ENCODE measurements at places on chromosomes 4 and X. TPM values are rescaled to one million over a fixed set of nuclear protein-coding genes. Genes with fewer than 3 reads are reported as not detected.

GRCh38 chrX:100413229-100413628 lies 3.2 kb upstream of the PCDH19 start:
- no peaks in the 10 kb centered on the region for H3K4me1 ChIP-seq
- H3K4me3 ChIP-seq: no peak overlapping the region
- no peak for DNase-seq
- H3K27me3 ChIP-seq: no peaks in the 10 kb centered on the region
- H3K36me3 ChIP-seq: no peaks in the 10 kb centered on the region

DNA sequence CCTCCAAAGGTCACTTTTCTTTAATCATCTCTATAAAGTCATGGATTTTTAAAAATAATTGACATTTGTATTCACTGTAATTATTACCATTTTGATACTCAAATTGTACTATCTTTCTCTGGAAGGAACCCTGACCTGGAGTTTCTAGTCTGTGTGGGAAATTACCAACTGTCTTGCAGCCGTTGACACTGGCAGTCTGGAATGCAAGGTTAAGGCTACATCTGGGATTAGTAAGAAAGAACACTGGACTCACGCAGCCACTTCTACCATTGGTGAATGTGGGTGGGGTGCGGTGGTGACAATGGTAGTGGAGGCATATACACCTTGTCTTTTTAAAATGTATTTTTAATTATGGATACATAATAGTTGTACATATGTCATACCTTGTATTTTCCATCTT lies 40.9 kb downstream of the EGF start:
- H3K27ac ChIP-seq: no peak overlapping the region
- DNase-seq: no peak
- no peaks in the 10 kb centered on the region for H3K36me3 ChIP-seq
- H3K27me3 ChIP-seq: no peaks in the 10 kb centered on the region
- no peak overlapping the region for H3K4me3 ChIP-seq
- no peaks in the 10 kb centered on the region for H3K4me1 ChIP-seq

TCEAL2 gene
- polyA plus RNA-seq: 0.33 TPM

- no peak for DNase-seq
- H3K4me1 ChIP-seq: no peaks in the 10 kb centered on the region
- no peaks in the 10 kb centered on the region for H3K27me3 ChIP-seq
- no peak overlapping the region for H3K4me3 ChIP-seq
- H3K27ac ChIP-seq: no peak overlapping the region
These were observed 1722.1 kb upstream of the PCDH10 start for GRCh38 chr4:131427000-131427399.

- no peaks in the 10 kb centered on the region for H3K36me3 ChIP-seq
- no peak overlapping the region for H3K4me3 ChIP-seq
- no peak for DNase-seq
- H3K27me3 ChIP-seq: no peaks in the 10 kb centered on the region
These were observed 370.9 kb downstream of the PRR32 start for GRCh38 chrX:127190381-127190780.

- no peaks in the 10 kb centered on the region for H3K27me3 ChIP-seq
- no peak overlapping the region for H3K4me3 ChIP-seq
- H3K36me3 ChIP-seq: no peaks in the 10 kb centered on the region
- H3K27ac ChIP-seq: no peak overlapping the region
- no peak for DNase-seq
These were observed 14.9 kb downstream of the PKD2 start for GRCh38 chr4:88022289-88022688.

CXCL6 gene
- not detected for polyA plus RNA-seq
